ENCODE measurements at places on chromosomes 2 and 18.

DNA sequence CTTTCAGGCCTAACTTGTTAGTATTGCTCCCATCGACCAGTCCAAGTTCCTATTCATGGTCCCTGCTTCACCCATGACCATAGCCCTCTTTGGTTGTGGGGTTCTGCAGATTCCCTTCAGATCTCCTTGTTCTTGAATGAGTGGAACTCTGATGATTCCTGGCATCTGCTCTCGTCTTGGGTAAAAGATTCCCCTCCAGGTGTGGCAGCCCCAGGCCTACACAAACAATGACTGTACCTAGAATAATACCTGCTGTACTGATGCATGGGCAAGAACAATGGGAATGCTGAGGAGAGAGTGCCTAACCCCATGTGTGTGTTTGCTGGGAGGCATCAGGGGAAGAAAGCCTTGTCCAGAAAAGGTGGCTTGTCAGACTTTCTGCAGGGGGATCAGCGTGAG is 39.2 kb upstream of the MRPL19 start:
- H3K4me1 ChIP-seq, result peaks cover 15% of the 10 kb centered on the region
- H3K27me3 ChIP-seq, result peaks cover 12% of the 10 kb centered on the region
- H3K36me3 ChIP-seq, result no peaks in the 10 kb centered on the region
- H3K4me3 ChIP-seq, result no peak overlapping the region
- H3K27ac ChIP-seq, result no peak overlapping the region

GRCh38 chr18:22558945-22559385 is 141.2 kb upstream of the CTAGE1 start:
- H3K36me3 ChIP-seq, result no peaks in the 10 kb centered on the region
- peaks cover 10% of the 10 kb centered on the region for H3K4me1 ChIP-seq
- no peaks in the 10 kb centered on the region for H3K27me3 ChIP-seq
- peak; percentile 62 for DNase-seq
- H3K27ac ChIP-seq, result peak overlapping the region; percentile 86

GRCh38 chr2:47004905-47005495 is 89.4 kb upstream of the MCFD2 start:
- H3K27me3 ChIP-seq, result no peaks in the 10 kb centered on the region
- H3K27ac ChIP-seq, result no peak overlapping the region
- no peak for DNase-seq
- peaks cover 41% of the 10 kb centered on the region for H3K4me1 ChIP-seq
- peaks cover 32% of the 10 kb centered on the region for H3K36me3 ChIP-seq

DNA sequence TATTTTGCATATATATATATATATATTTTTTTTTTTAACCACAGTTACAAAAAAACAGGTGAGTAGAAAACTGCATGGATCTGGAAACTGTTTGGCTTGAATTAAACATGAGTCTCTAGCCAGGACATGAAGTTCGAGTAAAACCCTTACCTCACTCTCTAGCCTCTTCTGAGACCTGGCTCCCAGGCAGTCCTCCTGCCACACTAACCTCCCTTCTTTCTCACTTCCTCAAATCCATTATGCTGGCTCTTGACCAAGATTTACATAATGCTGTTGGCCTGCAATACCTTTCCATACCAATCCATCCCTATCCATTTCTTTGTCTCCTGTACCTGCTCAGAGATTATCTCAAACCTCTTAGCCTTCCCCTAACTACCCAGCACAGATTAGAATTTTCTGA is 34.0 kb downstream of the PIGN start:
- DNase-seq, result no peak
- no peaks in the 10 kb centered on the region for H3K4me1 ChIP-seq
- peaks cover 16% of the 10 kb centered on the region for H3K36me3 ChIP-seq
- H3K27ac ChIP-seq, result no peak overlapping the region

DNA sequence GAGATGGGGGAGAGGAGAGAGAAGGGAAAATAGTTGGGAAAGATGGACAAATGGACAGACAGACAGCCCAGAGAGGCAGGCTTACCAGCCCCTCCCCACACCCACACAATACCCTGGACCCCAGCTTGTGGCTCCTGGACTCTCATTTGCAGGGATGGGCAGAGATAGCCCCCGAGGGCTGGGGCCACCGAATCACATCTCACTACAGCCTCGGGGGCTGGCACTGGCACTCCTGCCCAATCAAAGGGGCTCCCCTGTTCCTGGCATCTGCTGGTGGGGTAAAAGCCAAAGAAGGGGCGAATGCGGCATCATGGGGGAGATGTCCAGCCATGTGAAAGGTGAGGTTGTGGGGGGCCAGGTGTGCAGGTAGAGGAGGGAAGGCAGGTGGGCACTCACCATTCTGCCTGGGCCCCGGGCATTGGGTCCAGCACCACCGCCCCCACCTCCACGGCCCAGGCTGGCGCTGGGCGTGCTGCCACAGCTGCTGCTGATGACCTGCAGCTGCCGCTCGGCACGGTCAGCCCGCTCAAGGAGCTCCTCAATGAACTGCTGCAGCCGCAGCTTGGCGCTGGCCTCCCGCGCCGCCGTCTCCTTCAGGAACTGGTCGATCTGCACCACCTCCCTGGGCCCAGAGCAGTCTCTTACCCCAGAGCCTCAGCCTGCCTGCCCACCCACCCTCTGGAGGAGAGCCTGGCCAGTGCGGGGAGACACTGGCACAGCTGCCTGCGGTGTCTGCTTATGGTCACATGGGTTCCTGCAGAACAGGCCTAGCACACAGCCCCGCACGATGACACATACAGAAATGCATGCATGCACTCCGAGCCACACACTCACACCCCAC is 18.0 kb downstream of the FBXO41 start:
- H3K4me3 ChIP-seq, result no peak overlapping the region
- peaks cover 39% of the 10 kb centered on the region for H3K27me3 ChIP-seq
- H3K4me1 ChIP-seq, result no peaks in the 10 kb centered on the region
- no peak overlapping the region for H3K27ac ChIP-seq
- H3K36me3 ChIP-seq, result no peaks in the 10 kb centered on the region
